ENCODE measurements at places on chromosomes 1 and 21. TPM values are rescaled to one million over a fixed set of nuclear protein-coding genes. Genes with fewer than 3 reads are reported as not detected.

- peak overlapping the region; percentile 49 for H3K4me3 ChIP-seq
- no peak for DNase-seq
- H3K4me1 ChIP-seq, result peaks cover 8% of the 10 kb centered on the region
- H3K27ac ChIP-seq, result no peak overlapping the region
Observed at GRCh38 chr1:236394879-236395229, 768 bp downstream of the EDARADD start.

DNA sequence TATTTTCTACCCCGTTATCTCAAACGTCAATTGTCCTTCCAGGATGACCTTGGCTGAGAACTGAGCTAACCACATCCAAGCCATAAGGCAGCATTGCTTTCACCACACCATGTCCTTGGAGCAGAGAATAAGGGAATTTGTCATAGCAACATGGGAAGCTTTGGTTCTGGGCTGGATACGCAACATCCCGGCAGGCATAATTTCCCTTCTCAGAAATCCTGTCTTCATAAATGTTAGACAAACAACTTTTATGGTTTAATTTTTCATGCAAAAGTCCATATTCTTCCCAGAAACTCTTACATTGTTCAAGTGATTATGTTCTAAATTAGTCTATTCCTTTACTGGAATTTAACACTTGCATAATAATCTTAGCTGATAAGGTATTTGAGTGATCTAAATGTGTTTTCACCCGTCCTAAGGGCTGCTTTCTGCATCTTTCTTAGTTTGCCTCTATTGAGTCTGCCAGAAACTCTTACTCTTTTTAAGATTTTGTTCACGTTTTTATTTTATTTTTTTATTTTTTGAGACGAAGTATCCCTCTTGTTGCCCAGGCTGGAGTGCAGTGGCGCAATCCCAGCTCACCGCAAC, 51.8 kb downstream of the KCNJ15 start:
- no peak overlapping the region for H3K4me3 ChIP-seq
- H3K27me3 ChIP-seq, result no peaks in the 10 kb centered on the region
- peak; percentile 56 for DNase-seq
- peaks cover 47% of the 10 kb centered on the region for H3K4me1 ChIP-seq

DNA sequence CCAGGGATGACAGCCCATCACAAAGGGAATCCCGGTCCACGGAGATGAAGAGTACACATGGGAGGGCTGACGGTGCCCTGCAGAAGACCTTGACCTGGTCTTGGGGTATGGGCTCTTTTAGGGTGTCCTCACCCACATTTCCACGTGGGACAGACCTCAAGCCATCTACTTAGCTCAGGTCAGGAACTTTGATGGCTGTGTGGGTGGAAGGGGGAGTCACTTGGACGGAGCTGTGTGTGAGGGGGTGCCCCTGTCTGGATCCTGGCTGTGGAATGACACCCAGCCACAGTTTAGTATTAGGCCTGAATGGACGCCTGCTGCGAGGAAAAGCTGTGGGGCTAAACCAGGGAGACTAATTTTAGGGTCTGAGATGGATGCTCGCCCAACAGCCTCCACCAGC, 10.9 kb upstream of the MIXL1 start:
- no peaks in the 10 kb centered on the region for H3K27me3 ChIP-seq
- H3K4me1 ChIP-seq, result no peaks in the 10 kb centered on the region
- H3K4me3 ChIP-seq, result no peak overlapping the region
- DNase-seq, result no peak
- no peaks in the 10 kb centered on the region for H3K36me3 ChIP-seq

Gene LEMD1
- total RNA-seq, result 1.0 TPM

Gene UBASH3A
- 0.88 TPM for total RNA-seq

GRCh38 chr1:223219846-223220610, 77.0 kb upstream of the TLR5 start:
- no peak overlapping the region for H3K4me3 ChIP-seq
- H3K4me1 ChIP-seq, result no peaks in the 10 kb centered on the region
- no peak for DNase-seq

DNA sequence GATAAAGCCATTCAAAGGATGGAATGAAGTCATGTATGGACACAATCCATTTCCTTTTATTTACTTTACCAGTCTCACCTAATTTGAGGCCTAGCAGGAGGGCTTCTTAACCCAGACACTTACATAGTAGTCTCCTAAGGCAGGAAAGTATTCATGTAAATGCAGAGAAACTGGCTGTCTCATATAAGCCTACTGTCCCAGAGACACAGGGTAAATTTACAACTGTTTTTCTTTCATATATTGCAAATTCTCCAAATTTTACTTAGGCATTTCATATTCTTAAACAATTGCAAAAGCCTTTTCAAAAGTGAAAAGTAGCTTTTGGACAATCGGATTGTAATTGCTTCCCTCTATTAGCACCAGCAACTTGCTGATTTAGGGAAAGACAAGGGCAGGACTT, 29.9 kb downstream of the SPAG17 start:
- no peak overlapping the region for H3K4me3 ChIP-seq
- no peaks in the 10 kb centered on the region for H3K36me3 ChIP-seq
- no peak overlapping the region for H3K27ac ChIP-seq
- no peaks in the 10 kb centered on the region for H3K27me3 ChIP-seq
- DNase-seq, result no peak

- H3K27ac ChIP-seq, result no peak overlapping the region
- no peak overlapping the region for H3K4me3 ChIP-seq
- no peaks in the 10 kb centered on the region for H3K27me3 ChIP-seq
- no peaks in the 10 kb centered on the region for H3K36me3 ChIP-seq
Observed at GRCh38 chr1:75811211-75811981, 14.7 kb downstream of the MSH4 start.

- no peak for DNase-seq
- H3K27me3 ChIP-seq, result no peaks in the 10 kb centered on the region
- H3K36me3 ChIP-seq, result no peaks in the 10 kb centered on the region
- no peak overlapping the region for H3K27ac ChIP-seq
- H3K4me1 ChIP-seq, result no peaks in the 10 kb centered on the region
- no peak overlapping the region for H3K4me3 ChIP-seq
Observed at GRCh38 chr1:37148663-37149062, 114.3 kb upstream of the GRIK3 start.

DNA sequence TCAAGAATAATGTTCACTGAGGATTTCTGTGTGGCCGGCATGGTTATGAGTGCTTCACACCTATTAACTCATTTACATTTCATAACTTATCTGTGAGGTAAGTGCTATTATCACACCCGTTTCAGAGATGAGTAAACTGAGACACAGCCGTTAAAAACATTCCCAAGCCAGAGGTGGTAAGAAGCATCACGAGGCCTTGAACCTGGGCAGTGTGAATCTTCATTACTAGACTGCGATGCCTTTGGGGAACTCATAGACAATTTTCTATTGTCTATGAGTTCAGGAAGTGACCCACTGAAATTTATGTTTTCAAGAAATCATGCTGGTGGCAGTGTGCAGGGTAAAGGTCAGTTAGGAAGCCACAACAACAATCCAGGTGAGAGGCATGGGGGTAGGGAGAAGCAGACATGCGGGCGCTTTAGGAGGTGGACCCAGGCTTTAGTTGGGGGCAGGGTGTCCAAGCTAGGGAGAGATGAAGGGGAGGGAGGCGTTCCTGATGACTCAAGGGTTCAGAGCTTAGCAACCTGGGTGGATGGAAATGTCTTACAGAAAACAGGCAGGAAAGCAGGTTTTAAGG, 14.5 kb downstream of the GNG12 start:
- H3K27me3 ChIP-seq, result no peaks in the 10 kb centered on the region
- peaks cover 16% of the 10 kb centered on the region for H3K4me1 ChIP-seq
- H3K27ac ChIP-seq, result no peak overlapping the region
- H3K36me3 ChIP-seq, result no peaks in the 10 kb centered on the region

GRCh38 chr1:87840767-87841166, 512.1 kb downstream of the LMO4 start:
- no peak overlapping the region for H3K27ac ChIP-seq
- H3K36me3 ChIP-seq, result no peaks in the 10 kb centered on the region
- no peaks in the 10 kb centered on the region for H3K4me1 ChIP-seq
- no peak for DNase-seq

Gene NTNG1
- total RNA-seq, result 6.9 TPM

Gene SOX13
- total RNA-seq, result 42.0 TPM

- no peak overlapping the region for H3K27ac ChIP-seq
- no peak overlapping the region for H3K4me3 ChIP-seq
- DNase-seq, result no peak
- no peaks in the 10 kb centered on the region for H3K4me1 ChIP-seq
- H3K27me3 ChIP-seq, result no peaks in the 10 kb centered on the region
Observed at GRCh38 chr1:96509951-96510350, 211.6 kb upstream of the PTBP2 start.

Gene TRAF3IP3
- 6.9 TPM for total RNA-seq

DNA sequence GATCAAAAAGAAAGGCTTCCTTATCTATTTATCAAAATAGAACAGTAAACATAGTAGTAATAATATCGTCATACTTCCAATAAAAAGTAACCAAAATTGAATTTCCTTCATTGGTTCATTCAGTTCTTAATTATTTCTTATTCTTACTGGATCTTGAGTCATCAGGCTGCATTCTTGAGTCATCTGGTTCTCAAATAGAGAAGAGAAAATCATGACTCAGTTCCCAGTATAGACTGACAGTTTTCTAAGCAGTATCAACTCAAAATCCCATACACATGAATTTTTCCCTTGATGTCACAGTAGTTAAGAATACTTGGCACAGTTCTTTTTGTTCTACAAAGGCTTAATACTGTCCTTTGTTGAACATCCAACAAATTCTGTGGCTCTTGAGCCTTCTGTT, 626.9 kb upstream of the ADGRL4 start:
- no peak overlapping the region for H3K27ac ChIP-seq
- H3K27me3 ChIP-seq, result no peaks in the 10 kb centered on the region
- no peaks in the 10 kb centered on the region for H3K36me3 ChIP-seq
- DNase-seq, result no peak
- no peak overlapping the region for H3K4me3 ChIP-seq
- no peaks in the 10 kb centered on the region for H3K4me1 ChIP-seq

DNA sequence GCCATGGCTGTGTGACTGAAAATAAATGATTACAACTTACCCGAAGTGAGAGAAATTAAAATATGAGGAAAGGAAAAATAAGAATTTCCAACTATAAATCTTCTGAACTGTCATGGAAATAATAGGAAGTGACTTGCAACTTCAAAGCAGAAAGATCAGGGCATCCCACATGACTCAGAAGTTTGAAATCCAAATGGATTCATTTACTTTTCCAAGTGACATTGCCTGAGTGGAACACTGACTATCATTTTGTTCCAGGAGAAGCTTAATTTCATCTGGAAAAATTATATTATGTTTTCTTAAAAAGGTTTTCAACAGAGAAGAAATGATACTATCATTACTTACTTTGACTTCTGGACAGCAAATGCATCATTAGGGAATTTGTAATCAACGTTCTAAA, 110.8 kb downstream of the GREM2 start:
- H3K27me3 ChIP-seq, result no peaks in the 10 kb centered on the region
- no peaks in the 10 kb centered on the region for H3K36me3 ChIP-seq
- no peaks in the 10 kb centered on the region for H3K4me1 ChIP-seq
- no peak for DNase-seq

- no peaks in the 10 kb centered on the region for H3K36me3 ChIP-seq
- no peaks in the 10 kb centered on the region for H3K27me3 ChIP-seq
Observed at GRCh38 chr1:65940126-65940525, 147.4 kb downstream of the PDE4B start.

GRCh38 chr1:100428160-100428559, 75.9 kb downstream of the CDC14A start:
- no peaks in the 10 kb centered on the region for H3K27me3 ChIP-seq
- no peak overlapping the region for H3K27ac ChIP-seq

GRCh38 chr21:45306832-45307571, 19.3 kb upstream of the POFUT2 start:
- H3K4me1 ChIP-seq, result peaks cover 39% of the 10 kb centered on the region
- no peaks in the 10 kb centered on the region for H3K27me3 ChIP-seq
- no peak overlapping the region for H3K4me3 ChIP-seq
- peak overlapping the region; percentile 37 for H3K27ac ChIP-seq
- peak; percentile 95 for DNase-seq
- no peaks in the 10 kb centered on the region for H3K36me3 ChIP-seq

Gene TAF13
- 22.2 TPM for total RNA-seq

DNA sequence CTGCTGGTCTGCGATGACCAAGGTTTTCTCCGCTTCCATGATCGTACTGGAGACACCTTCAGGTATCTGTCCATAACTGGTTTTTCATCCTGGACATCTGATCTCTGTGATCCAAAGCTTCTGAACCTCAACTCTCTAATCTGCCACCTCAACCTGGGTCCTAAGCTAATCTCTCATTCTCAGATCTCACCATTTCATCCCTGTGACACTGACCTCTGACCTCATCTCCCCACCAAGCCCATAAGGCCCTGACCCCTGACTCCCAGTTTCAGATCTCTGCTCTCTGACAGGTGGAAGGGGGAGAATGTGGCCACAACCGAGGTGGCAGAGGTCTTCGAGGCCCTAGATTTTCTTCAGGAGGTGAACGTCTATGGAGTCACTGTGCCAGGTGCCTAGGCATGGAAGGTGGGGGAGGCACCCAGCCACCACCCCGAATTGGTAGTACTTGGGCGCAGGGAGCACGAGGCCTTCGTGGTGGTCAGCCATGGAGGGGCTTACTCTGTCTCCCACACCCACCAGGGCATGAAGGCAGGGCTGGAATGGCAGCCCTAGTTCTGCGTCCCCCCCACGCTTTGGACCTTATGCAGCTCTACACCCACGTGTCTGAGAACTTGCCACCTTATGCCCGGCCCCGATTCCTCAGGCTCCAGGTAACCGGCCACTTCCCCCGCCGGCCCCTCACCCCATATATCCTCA, 3.8 kb downstream of the SLC27A3 start:
- H3K4me1 ChIP-seq, result peaks cover 8% of the 10 kb centered on the region
- H3K27me3 ChIP-seq, result no peaks in the 10 kb centered on the region
- DNase-seq, result no peak
- no peak overlapping the region for H3K27ac ChIP-seq

- H3K4me1 ChIP-seq, result no peaks in the 10 kb centered on the region
- no peak overlapping the region for H3K27ac ChIP-seq
- no peak for DNase-seq
- H3K36me3 ChIP-seq, result no peaks in the 10 kb centered on the region
- no peaks in the 10 kb centered on the region for H3K27me3 ChIP-seq
Observed at GRCh38 chr21:15285556-15285955, 220.8 kb upstream of the NRIP1 start.

Gene PDC
- not detected for total RNA-seq

- H3K4me3 ChIP-seq, result no peak overlapping the region
- DNase-seq, result no peak
- H3K27ac ChIP-seq, result no peak overlapping the region
- peaks cover 22% of the 10 kb centered on the region for H3K36me3 ChIP-seq
Observed at GRCh38 chr1:110948038-110948810, 15.5 kb downstream of the LRIF1 start.

Gene INTS7
- 18.9 TPM for total RNA-seq

DNA sequence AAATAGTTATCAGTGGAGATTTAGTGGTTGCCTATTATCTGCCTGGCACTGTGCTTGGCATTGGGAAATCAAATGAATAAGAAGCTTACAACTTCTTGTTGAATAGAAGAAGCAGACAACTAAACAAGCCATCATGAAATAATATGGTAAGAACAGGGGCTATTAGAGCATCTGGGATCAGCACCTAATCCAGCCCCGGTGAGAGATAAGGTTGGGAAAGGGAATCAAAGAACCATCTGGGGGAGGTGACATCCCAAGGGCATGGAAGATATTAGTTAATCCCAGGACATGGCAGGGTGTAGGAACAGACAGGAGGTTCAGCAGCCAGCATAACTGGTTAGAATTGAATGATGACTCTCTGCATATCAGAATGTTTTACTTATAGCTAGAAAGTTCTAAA, 36.3 kb upstream of the SUCO start:
- no peaks in the 10 kb centered on the region for H3K36me3 ChIP-seq
- no peak overlapping the region for H3K4me3 ChIP-seq
- peaks cover 5% of the 10 kb centered on the region for H3K4me1 ChIP-seq
- H3K27me3 ChIP-seq, result no peaks in the 10 kb centered on the region

Gene NPPB
- not detected for total RNA-seq

Measured in lung (tissue), 17 donors.